Amniotic stem cell (primary cell): ENCODE measurements at places on chromosomes 7 and 10.

DNA sequence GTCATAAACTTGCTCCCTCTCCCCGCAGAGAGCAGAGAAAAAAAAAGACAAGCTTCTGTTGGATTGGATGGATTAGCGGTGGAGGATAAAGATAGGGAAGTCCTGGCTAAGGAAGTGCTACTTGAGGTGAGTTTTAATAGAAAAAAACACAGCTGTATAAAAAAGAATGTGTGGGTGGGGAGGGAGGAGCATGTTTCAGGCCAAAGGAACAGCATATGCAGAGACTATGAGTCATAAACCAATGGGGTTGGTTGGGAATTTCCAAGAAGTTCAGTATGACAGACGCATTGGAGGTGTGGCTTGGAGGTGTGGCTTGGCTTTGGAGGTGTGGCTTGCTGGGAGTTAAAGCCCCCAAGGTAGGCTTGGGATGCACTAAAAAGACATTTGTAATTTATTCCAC lies 103.0 kb upstream of the LSM8 start:
- no peak for DNase-seq

DNA sequence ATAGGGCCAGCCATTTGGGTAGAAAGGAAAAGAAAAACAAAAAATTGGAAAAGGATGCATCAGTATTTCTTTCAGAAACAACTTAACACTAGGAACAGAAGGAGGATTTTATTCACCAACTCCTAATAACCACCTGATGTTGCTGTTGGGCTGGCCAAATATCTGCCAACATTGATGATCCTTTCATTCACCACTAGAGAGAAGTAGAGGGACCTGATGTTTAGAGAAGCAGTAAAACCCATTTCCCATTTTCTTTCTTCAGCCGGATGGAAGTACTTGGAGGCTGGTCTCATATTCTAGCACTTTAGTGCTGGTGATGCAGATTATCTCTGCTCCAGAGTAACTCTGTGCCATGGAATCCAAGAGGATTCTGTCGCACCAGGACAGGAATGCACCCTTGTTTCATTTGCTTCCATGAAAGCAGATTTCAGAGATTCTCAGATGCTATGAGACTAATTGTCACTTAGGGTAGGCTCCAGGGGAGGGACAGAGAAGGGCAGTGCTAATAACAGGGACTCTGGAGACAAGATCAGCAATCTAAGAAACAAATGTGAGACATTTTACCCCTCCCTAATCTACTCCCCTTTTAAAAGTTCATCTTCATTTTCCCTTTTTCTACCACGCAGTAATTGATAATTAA lies 3.1 kb downstream of the KLLN start:
- DNase-seq, result peak; percentile 43

GRCh38 chr10:114031073-114031972 lies 12.3 kb upstream of the ADRB1 start:
- DNase-seq, result no peak

GRCh38 chr7:30412782-30413504 lies 65.6 kb downstream of the NOD1 start:
- peak; percentile 81 for DNase-seq

DNA sequence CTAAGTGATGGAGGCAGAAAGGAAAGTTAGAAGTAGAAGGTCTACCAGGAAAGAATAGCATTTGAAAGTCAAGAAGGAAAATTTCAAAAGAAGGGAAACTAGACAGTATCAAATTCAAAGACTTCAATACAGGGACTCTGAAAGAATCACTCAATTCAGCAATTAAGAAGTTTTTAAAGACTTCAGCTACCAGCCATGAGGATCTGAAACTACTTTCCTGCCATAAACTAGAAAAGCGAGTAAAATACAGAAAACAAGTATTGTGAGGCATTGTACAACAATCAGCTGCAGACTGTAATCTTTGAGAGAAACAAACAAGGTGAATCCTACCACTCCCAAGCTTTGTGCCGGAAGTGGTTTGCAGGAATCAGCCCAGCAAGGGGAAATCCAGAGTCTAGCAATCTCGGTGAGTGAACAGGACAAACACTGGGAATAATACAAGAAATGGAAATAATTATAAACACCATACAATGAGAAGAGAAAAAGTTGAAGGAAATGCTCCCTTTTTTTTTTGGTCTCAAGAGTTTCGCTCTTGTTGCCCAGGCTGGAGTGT lies 62.4 kb downstream of the ARHGAP12 start:
- no peak for DNase-seq

DNA sequence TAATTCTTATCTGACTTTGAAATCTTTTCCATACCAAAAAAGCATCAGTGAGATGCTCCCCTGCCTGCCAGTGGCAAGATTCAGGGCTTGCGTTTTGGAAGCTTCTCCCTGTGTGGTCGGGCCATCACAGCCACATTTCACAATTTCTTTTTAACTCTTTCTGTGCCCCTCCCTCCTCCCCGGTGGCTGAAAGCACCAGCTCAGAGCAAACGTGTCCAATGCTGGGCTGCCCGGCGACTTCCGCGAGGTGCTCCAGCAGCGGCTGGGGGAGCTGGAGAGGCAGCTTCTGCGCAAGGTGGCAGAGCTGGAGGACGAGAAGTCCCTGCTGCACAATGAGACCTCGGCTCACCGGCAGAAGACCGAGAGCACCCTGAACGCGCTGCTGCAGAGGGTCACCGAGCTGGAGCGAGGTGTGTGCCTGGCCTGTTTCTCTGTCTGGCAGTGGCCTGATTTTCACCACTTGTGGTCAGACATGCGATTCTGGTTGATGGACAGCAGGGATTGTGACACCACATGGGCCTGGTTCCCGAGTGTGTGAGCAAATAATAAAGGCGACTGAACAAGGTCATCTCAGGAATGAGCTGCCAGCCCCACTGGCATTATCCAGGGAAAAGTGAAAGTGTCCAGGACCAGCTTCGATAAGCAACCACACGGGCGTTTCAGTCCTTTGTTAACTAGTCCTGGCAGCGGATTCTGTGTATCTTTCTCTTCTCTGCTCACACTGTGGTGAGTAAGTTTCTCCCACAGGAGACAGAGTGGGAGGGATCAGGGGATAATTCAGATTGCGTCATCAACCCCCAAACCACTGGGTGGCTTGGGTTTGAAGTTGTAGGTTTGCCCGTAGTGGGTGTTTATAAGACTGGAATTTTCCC lies 2.6 kb downstream of the NPTX2 start:
- DNase-seq, result no peak

DNA sequence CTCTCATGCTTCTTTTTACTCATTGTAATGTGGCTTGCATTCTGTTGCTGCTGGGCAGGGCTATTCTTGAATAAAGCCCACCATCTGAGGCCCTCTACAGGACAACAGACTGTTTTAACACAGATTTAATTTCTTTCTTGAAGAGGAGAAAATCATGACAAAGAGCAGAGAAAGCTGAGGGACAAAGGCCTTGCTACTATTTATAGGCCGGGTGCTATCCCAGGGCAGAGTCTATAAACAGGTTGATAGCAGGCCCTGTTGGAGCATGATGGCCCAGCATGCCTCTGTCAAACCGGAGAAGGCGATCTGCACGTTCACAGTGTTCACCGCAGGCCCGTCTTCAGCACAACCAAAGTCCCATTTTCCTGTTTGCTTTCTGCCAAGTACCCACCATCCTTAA lies 3.0 kb downstream of the VIPR2 start:
- DNase-seq, result no peak

DNA sequence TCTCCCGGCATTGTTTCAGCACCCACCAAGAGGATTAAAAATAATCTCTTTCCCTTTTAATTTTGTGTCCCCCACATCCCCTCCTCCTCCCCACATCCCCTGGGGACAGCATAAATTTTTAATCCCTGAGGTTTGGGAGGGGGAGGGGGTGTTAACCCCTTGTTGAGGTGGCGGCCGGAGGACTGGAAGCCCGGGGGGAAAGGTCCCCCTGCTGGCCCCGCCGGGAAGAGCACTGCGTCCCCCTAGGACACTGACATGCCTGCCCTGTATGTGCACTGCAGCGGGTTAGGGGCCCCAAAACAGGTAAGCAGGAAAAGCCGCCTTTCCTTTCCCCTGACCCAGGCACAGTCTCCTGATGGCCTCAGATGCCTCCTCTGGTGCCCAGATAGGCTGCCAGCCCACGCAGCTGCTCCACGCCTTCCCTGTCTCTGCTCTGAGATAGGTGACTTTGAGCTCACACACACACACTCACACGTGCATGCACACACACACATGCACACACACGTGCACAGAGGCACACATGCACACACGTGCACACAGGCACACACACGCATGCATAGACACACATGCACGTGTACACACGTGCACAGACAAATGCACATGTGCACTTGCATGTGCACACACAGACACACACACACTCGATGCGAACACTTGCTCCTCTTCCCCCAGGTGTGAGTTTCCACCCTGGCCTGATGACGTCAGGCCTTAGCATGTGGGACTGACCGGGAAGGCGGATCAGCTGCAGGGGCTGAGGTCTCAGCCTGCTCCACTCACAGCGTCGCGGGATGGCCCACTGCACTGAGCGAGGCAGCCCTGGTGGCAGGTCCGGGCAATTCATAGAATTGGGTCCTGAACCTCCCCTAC lies 12.3 kb downstream of the CNPY1 start:
- no peak for DNase-seq

GRCh38 chr7:151822541-151823181 lies 54.3 kb downstream of the PRKAG2 start:
- DNase-seq, result no peak

DNA sequence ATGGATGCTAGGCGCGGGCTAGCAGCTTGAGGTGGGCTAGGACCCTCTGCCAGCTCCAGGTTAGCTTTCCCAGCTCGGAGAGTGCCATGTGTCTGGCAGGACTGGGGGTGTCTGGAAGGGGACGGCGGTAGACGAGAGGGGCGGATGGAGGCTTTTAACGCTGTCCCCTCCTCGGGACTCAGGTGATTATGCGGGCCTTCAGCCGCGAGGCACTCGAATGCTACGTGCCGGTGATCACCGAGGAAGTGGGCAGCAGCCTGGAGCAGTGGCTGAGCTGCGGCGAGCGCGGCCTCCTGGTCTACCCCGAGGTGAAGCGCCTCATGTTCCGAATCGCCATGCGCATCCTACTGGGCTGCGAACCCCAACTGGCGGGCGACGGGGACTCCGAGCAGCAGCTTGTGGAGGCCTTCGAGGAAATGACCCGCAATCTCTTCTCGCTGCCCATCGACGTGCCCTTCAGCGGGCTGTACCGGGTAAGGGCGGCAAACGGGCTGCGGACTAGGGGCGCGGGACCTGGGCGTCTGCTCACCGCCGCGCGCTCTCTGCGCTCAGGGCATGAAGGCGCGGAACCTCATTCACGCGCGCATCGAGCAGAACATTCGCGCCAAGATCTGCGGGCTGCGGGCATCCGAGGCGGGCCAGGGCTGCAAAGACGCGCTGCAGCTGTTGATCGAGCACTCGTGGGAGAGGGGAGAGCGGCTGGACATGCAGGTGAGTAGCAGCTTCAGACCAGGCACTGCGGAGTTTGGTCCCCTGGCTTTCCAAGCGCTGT lies 1.1 kb downstream of the CYP26A1 start:
- no peak for DNase-seq

DNA sequence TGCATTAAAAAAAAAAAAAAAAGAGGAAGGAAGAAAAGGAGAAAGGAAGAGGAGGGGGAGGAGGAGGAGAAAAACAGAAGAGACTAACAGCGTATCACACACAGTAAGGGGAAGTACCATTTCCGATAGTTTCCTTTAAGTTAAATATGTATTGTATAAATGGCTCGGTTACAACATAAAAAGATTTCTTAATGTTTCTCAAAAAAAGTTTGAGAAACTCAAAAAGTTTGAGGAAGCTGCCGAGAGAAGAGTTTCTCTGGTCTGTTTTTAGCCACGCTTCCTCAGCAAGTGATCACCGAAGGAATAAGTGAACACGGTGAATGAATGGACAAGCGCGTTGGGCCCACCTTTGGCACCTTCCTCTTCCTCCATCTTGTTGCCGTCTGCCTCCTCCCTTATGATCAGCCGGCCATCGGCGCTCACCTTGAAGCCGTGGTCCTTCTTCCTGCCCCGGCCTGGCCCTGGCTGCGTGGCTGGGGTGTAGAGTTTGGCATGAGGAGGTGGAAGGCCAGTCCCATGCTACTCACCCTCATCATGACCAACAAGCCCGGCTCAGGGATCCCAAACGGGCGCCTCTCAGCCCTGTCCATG lies 31.3 kb upstream of the FRAT2 start:
- no peak for DNase-seq

GRCh38 chr10:20110125-20111100 lies 294.2 kb downstream of the PLXDC2 start:
- DNase-seq, result no peak

GRCh38 chr7:3238525-3239210 lies 62.4 kb upstream of the SDK1 start:
- no peak for DNase-seq

- DNase-seq, result no peak
Observed at GRCh38 chr7:1542841-1543747, 12.6 kb downstream of the MAFK start.

DNA sequence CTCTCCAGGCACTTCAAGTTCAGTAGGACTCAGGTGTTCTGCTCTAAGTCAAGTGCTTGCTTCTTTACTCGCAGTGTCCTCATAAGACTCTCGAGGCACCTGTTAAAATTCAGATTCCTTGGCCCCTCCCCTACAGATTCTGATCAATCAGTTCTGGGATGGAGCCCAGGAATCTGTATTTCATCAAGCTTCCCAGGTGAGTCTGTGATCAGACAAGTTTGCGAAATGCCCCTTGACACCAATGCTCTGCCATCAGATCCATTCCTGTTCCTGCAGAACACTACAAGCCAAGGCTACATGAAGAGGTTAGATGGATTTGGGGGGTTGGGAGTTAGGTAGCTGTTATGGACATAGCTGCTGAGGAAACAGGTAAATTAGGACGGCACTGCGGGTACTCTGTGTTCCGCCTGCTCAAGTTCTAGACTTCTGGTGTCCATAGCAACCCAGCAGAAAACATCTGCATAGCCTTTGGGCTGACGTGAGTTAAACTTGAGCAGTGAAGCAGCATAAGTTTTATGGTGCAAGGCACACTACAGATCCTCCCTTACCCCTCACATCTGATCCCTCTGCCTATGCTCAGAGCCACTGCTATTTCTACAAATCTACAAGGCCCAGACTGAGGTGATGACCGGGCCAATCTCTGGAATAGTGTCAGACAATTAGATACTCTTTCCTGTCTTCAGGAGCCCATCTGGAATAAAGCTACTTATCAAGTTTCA lies 6.8 kb upstream of the NCOA4 start:
- DNase-seq, result no peak

- no peak for DNase-seq
Observed at GRCh38 chr7:37604078-37604477, 79.5 kb upstream of the GPR141 start.

DNA sequence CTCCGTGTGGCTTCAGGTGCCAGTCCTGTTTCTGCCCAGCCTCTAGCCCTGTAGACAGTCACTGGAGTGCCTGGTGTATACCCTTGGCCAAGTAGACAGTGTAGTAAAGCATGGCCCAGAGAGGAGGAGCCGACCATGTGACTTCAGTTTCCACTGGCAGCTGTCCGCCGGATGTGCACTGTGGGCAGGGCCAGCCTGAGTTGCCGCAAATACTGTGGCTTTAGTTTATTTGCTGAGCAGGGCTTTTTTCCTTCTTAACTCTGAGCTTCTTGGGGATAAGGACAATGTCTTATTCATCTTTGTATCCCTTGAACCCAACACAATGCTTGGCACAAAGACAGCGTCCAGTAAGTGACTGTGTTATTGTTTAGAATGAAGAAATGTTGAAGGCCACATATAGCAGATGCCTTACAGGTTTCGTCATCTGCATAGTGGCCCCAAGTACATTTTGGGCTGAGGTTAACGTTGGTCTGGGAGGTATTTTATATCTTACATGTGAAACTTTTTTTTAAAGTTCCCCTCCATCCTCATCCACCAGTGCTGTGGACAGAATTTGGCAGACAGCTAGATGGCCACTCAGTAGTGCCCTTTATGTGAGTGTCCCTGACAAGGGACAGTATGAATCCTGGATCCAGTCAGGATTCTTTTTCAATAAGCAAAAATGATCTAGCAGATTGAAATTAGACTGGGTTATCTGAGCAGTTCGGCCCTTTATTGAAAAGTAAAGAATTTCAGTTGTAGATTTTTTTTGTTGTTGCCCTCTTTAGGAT lies 40.6 kb downstream of the CYP17A1 start:
- no peak for DNase-seq
